ENCODE measurements at places on chromosomes 7 and 10. TPM values are rescaled to one million over a fixed set of nuclear protein-coding genes. Genes with fewer than 3 reads are reported as not detected.

LEP gene
- not detected for total RNA-seq

PRLHR gene
- total RNA-seq = not detected

CRYGN gene
- total RNA-seq = not detected

KLHL7 gene
- 19.8 TPM for total RNA-seq

MEOX2 gene
- total RNA-seq = not detected

SPDYE2B gene
- not detected for total RNA-seq

NEUROD6 gene
- not detected for total RNA-seq

CALML3 gene
- total RNA-seq = not detected

FAM25A gene
- total RNA-seq = not detected

INA gene
- total RNA-seq = not detected

C1QL3 gene
- not detected for total RNA-seq

CCDC172 gene
- total RNA-seq = not detected

NUTM2E gene
- total RNA-seq = 0.20 TPM

PRSS37 gene
- not detected for total RNA-seq

CEP55 gene
- total RNA-seq = 51.7 TPM

CREB5 gene
- not detected for total RNA-seq

BTAF1 gene
- total RNA-seq = 53.3 TPM

IL6 gene
- 5.8 TPM for total RNA-seq

SPDYE1 gene
- total RNA-seq = 0.13 TPM

NPTX2 gene
- not detected for total RNA-seq

GIMAP1 gene
- total RNA-seq = 32.7 TPM

KIAA1217 gene
- total RNA-seq = 0.05 TPM

CALCR gene
- not detected for total RNA-seq

PVRIG gene
- 72.5 TPM for total RNA-seq

HOXA3 gene
- total RNA-seq = not detected

SERPINE1 gene
- 0.18 TPM for total RNA-seq

BHLHA15 gene
- total RNA-seq = 0.40 TPM

OR2A1 gene
- 0.12 TPM for total RNA-seq

CRPPA gene
- 0.93 TPM for total RNA-seq

LAMB4 gene
- total RNA-seq = not detected

MNX1 gene
- 0.10 TPM for total RNA-seq

ABCA13 gene
- 0.18 TPM for total RNA-seq

PRR15 gene
- not detected for total RNA-seq

ASZ1 gene
- total RNA-seq = not detected

TMEM178B gene
- 2.6 TPM for total RNA-seq

CRTAC1 gene
- total RNA-seq = not detected

SPDYE8 gene
- total RNA-seq = not detected

SUFU gene
- total RNA-seq = 12.0 TPM

CALHM3 gene
- 0.20 TPM for total RNA-seq

CPN1 gene
- total RNA-seq = not detected

ATOH7 gene
- not detected for total RNA-seq

C10orf53 gene
- total RNA-seq = not detected

SPOCK2 gene
- 396 TPM for total RNA-seq

KIFBP gene
- 10.9 TPM for total RNA-seq

All from activated naive CD4-positive, alpha-beta T cell treated with anti-CD3 and anti-CD28 coated beads, Interleukin-2, amount 10 ng/mL, durations not matched to agents 5 hours and 36 hours (primary cell).